GM12891 (cell line): ENCODE measurements at places on chromosomes 4 and X.

DNA sequence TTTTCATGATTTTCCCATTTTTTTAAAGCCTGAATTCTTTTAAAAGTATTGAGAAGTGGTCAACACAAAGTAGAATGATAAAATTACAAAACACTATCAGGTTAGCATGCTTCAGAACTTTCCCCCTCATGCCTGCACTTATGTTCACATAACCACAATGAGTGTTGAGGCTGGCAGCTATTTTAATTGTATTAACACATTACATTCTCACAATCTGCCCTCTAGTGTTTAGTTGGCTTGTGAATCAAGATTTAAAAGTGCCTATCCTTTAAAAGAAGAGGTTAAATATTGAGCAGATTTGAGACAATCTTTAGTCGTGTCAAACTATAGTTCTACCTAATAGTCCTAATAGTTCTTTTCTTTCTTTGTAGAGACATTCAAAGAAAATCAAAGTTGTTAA is 93.6 kb upstream of the NAP1L5 start:
- DNase-seq = no peak

DNA sequence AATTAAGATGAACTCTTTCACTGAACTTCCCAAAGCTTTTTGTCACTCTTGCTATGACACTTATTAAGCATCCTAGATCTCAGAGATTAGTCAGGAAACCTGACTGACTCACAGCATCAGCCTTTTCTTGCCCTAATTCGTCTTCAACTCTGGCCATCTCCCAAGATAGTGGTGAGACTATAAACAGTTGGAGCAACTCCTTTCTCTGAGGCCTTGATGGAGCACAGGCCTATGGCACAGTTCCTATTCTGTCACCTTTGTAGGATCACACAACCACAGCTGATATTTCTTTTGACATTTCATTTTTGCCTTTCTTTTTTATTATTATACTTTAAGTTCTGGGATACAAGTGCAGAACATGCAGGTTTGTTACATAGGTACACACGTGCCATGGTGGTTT is 217.6 kb downstream of the PRR32 start:
- DNase-seq = no peak

DNA sequence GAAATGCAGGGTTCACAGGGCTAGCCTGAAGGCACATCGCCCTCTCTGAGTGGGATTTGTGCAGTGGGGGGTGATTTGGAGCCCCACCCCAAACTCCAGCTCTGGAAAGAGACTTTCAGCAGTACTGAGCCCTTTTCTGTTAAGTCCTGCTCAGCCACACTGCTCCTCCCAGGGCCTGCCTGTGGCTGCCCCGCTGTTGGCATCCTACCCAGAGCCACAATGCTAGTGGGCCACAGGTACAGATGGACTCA is 52.7 kb downstream of the CXorf49B start:
- no peak for DNase-seq

DNA sequence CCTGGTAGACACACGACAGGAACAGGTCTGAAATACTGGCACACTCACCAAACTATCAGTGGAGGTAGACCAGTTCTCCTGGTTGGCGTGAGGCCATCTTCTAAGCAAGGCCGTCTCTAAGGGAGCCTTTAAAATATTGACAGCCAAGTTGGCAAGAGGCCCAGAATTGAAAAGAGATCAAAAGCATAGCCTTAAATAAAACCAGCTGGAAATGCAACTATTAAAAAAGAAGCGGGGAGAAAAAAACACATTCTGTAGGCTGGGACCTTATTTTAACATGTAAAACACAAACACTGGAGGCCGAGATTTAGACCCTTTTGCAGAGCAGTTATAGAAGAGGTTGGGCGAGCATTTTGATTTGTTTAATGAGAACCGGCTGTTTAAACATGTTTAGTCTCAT is 233.0 kb upstream of the CLNK start:
- no peak for DNase-seq

- DNase-seq = no peak
These were observed 24.9 kb upstream of the RNF150 start for GRCh38 chr4:141158219-141158618.

DNA sequence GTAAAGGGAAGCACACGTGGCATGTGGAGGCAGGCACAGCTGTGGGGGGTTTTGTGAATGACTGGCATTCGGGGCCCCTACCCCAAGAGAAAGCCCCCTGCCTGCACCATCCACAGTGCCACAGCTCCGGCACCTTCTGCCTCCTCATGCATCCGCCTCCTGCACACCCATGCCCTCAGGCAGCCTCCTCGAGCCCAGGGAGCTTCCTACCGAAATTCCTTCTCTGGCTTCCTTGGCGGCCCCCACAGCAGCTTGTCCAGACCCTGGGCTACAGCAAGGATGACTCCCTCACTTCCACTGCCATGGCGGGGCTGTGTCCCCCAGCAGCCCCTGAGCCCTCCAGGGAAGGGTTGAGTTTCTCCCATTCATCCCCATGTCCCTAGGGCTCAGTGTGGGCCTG is 99.9 kb downstream of the WFS1 start:
- DNase-seq = no peak

DNA sequence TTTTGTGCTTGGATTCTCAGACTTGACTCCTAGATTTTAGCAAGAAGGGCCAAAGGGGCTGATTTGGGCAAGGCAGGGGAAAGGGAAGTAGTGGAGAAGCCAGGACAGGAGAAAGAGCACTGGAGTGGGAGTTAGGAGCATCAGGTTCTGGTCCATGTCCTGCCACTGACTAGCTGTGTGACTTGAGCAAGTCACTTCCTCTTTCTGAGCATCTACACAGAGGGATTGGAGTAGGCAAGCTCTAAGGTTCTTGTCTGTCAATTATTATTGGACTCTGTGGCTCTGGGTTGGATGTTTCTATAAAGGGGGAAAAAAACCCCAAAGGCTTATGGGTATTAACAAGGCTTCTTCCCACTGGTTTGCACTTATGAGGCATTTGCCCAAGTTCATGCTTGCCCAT is 24.4 kb downstream of the PLAC1 start:
- no peak for DNase-seq

DNA sequence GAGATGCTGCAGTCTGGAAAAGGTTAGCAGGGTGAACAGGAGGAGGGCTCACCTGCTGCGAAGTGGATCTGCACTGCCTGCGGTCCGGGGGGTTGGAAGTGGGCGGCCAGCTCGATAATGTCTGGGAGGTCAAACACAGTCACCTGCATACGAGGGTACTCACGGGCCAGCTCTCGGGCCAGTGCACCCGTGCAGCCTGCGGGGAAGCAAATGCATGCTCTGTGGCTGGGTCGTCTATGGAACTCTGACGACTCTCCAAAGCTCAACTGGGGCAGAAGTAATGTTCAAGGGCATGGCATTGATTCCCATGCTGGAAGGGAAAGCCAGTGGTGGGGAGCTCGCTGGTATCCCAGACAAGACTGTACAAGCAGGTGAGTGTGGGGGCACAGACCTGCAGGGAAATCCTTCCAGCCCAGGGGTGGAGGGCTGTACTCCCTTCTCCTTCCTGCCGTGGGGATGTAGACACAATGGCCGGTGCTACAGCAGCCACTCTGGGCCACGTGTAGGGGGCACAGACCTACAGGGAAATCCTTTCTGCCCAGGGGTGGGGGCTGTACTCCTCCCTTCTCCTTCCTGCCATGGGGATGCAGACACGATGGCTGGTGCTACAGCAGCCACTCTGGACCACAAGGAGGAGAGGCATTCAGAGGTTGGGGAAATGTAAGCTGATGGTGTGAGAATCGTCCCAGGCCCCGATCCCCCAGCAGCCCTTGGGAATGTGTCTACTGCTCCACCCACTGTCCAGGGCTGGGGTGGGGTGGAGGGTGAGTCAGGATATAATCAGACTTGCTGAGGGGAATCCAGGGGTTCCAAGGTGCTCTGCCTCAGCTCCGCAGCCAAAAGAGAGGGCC is 26.2 kb upstream of the SLC25A6 start:
- DNase-seq = no peak

DNA sequence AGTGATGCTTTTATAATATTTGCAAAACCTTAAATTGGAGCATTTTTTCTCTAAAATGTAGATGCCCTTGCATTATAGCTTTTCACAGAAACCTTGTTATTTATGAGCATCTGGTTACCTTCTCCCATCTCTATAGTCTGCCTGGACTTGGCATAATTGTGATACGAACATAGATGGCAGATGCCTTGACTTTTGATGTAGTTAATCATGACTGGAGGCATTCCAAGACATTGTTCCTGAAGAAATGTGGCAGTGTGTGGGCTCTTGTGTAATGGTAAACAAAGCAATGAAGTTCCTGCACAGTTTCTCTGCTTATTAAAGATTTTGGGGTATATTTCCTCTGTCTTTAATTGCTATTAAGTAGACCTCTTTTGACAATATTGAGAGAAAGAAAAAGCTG is 500.1 kb downstream of the PCDH19 start:
- no peak for DNase-seq
